ENCODE measurements at places on chromosomes 5 and 9.

- no peak for DNase-seq
Measured at GRCh38 chr5:111532886-111533582, 20.7 kb upstream of the STARD4 start.

- no peak for DNase-seq
Measured at GRCh38 chr5:78667461-78668103, 19.0 kb upstream of the LHFPL2 start.

- no peak for DNase-seq
Measured at GRCh38 chr5:62662521-62662920, 83.9 kb downstream of the LRRC70 start.

DNA sequence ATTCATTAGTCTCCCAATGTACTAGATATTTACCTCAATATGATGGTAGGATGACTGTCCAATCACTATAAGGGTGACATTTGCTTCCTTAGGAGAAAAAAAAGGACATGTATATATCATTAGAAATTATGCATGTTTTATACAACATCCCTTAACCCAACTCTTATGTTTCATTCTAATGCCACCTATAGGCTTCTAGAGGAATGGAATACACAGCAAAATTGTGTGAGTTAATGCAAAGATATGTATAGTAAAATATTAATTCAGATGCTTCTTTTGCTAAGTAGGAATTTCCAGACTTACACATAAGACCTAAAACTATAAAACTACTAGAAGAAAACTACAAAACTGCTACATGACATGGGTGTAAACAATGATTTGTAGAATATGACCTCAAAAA lies 3.5 kb downstream of the PRXL2C start:
- peak; percentile 48 for DNase-seq

DNA sequence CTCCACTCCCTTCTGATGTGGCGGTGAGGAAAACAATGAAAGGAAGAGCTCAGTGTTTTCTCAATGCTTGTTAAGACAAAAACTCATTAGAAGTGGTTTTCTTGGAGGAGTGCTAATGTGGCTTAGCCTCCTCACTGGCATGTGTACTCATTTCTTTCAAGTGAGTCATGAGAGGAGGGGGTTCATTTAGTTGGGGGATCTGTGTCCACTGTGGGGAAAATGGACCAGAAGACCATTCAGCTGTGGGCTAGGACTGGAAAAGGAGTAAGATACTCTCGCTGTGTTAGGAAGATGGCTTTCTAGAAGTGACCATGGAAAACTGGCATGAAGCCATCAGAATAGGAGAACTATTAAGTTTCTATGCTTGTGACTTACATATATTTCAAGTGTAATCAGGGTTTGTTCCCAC lies 23.5 kb downstream of the KLF9 start:
- DNase-seq, result no peak

- no peak for DNase-seq
Measured at GRCh38 chr5:134046801-134047686, 42.3 kb upstream of the VDAC1 start.

DNA sequence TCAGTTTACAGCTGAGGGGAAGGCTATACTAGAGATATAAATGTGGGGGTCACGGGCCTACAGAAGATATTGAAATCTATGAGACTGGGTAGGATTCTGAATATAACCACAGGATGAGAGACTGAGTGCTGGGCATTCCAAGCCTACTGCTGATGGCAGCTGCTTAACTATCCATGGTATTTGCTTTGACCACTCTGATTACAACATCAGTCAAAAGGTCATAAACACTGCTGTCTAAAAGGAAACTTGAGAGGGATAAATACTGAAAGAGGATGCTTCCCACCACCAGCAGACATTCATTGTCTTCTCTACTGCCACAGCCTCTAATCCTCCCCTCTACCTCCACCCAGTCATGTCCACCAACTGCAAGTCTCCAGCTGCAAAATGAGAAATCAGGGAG lies 3.8 kb downstream of the ZNF622 start:
- DNase-seq, result no peak

GRCh38 chr5:103561685-103562452 lies 720 bp downstream of the NUDT12 start:
- DNase-seq, result no peak

GRCh38 chr5:143790457-143791112 lies 21.4 kb upstream of the HMHB1 start:
- no peak for DNase-seq
